ENCODE measurements at places on chromosomes 12 and 14. TPM values are rescaled to one million over a fixed set of nuclear protein-coding genes. Genes with fewer than 3 reads are reported as not detected.

- DNase-seq, result no peak
Measured at GRCh38 chr14:90700933-90701776, 115.1 kb downstream of the TTC7B start.

PLBD1 gene
- 1.0 TPM for total RNA-seq

DNA sequence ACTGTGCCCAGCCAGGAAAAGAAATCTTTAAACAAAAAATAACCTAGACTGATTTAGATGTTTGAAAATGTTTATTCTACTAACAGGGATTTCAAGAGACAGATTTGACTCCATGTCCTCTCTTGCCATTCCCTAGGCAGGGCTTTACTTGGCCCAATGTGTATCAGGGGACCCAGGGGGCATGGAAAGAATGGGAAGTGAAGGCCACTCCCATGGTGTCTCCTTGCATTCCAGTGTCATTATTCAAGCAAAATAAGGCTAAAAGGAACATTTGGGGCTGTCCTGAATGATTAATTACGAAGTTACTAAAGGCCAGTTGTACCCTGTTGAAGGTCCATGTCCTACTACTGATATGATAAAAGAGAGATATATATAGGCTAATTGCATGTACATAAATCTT, 151.9 kb upstream of the ATF7IP start:
- no peak for DNase-seq

GNB3 gene
- 0.25 TPM for total RNA-seq

RHOJ gene
- total RNA-seq, result 163 TPM

ZDHHC22 gene
- not detected for total RNA-seq

DNA sequence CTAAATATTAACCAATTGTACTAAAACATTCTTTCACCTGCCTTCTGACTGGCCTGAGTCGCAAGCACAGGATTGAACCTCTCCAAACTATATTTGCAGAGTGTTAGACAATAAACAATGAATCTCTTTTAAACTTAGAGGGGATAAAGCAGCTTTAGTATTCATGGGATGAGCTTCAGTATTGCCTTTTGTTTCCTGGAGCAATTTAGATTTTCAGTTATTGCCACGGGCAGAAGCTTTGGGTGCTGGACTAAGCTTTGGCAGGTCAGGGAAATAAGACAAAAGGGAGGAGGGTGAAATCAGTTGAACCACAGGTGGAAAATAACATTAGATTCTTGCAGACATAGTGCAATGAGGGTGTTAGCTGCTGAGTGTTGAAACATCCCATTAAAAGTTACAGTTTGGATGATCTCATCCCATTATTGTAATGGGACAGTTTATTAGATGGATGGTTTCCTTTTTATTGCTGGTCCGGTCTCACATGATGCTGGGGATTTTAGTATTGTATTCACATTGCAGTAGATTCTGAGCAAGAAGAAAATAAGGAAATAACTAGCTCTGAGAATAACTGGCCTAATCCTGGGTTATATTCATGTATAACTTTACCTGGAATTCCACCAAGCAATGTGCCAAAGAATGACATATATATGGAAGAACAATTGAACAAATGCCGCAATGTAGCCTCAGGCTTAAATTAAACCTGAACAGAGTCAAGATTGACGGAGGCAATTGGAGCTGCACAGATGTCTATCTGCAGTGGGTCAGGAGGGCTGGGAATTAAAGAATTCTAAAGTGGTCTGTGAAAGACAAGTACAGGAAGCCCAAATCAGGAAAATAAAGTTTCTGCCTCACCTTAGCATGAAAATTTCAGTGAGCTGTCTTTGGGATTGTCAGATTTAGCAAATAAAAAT, 1092.8 kb upstream of the SEL1L start:
- DNase-seq, result no peak

- DNase-seq, result no peak
Measured at GRCh38 chr14:63745858-63746425, 18.1 kb upstream of the SGPP1 start.

DNA sequence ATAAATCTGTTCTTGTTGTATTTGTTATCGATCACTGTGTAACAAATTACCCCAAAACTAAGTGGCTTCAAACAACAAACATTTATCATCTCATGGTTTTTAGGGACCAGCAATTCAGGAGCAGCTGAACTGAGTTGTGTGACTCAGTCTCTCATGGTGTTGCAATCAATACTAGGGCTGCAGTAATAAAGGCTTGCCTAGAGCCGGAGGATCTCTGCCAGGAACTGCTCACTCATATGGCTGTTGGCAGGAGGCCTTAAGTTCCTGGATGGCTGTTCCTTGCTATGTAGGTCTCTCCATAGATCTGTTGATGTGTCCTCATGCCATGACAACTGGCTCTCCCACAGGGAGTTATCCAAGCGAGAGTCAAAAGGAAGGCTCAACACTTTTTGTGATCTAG, 3.8 kb upstream of the PSMC6 start:
- no peak for DNase-seq

Data from dermis microvascular lymphatic vessel endothelial cell (primary cell).